ENCODE measurements at places on chromosomes 2 and 18.

DNA sequence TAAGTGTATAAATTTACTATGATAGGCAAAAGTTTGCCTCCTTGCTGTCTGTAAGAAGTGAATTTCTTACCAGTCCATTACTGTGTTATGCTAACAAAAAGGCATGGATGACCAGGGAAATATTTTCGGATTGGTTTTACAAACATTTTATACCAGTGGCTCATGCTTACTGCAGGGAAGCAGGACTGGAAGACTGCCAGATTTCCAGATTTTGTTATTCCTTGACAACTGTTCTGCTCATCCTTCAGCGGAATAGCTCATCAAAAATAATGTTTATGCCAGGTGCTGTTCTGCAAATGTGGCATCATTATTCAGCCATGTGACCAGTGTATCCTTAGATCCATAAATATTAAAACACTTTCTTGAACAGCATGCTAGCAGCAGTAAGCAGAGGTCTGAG is 40.4 kb upstream of the NETO1 start:
- no peak for DNase-seq

- DNase-seq, result no peak
Measured at GRCh38 chr2:170235860-170236679, 58.1 kb downstream of the MYO3B start.

DNA sequence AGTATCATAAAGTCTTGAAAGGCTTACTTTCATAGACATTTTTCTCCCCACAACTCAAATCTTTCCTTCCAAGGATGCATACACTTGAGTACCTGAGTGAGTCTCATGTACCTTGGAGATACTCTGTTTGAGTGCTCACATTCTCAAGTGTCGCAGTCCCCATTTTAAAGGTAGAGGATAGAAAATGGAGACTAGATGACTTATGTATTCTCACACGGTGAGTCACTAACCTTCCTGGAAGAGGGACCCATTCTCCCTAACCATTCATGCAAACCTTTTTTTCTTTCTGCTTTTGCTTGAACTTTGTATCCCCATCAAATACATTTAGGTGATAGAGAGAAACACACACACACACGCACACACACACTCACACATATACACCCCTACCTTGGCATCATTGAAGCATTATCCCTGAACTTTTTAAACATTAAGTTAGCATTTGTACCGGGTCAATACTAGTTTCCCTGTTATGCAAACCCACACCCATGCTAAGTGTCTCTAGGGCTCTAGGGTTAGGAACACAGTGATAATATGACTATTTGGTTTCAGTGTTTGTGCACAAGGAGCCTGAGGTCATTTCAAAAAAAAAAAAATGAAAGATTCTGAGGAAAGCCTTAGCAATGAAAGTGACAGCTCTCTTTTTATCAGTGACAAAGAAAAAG is 236.2 kb downstream of the IKZF2 start:
- no peak for DNase-seq

GRCh38 chr2:152037743-152038435 is 61.0 kb downstream of the CACNB4 start:
- no peak for DNase-seq

DNA sequence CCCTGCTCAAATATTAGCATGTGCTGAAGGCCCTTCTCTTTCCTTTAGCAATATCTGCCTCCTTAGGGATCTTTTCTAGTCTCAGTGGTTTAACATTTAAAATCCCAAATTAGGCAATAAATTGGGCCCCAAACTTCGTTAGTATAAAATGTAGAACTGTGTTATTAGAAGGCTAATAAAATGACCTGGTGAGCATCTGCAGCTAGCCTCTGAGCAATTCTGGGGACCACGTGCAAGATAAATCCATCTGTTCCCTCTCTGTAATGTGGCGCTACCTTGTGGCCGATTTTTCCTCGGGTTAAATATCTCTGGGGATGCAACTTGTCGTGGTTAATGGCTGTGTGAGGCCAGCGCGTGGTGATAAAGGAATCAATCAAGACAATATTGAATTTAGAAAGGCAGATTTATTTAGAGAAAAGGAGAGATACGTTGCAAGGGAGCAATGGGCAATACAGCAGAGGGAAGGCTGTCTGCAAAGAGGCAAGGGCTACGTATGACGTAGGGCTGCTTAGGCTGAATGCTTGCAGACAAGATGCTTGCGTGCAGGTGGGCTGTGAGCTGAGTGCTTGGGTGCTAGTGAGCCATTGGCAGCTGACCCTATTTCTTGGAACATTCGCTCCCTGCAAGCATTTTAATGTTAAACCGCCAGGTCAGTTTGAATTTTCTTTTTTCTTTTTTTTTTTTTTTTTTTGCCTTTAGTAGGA is 18.5 kb upstream of the IL36G start:
- DNase-seq, result no peak
